T-helper 17 cell (primary cell): ENCODE measurements at places on chromosomes 11 and 22. TPM values are rescaled to one million over a fixed set of nuclear protein-coding genes. Genes with fewer than 3 reads are reported as not detected.

- H3K4me3 ChIP-seq = no peak overlapping the region
- no peak overlapping the region for H3K27ac ChIP-seq
- no peaks in the 10 kb centered on the region for H3K36me3 ChIP-seq
- peaks cover 48% of the 10 kb centered on the region for H3K27me3 ChIP-seq
Measured at GRCh38 chr11:57249384-57250319, 12.6 kb upstream of the APLNR start.

Gene KRTAP5-6
- not detected for total RNA-seq

Gene ACTN3
- 0.30 TPM for total RNA-seq

Gene TMPRSS6
- total RNA-seq = 0.92 TPM

DNA sequence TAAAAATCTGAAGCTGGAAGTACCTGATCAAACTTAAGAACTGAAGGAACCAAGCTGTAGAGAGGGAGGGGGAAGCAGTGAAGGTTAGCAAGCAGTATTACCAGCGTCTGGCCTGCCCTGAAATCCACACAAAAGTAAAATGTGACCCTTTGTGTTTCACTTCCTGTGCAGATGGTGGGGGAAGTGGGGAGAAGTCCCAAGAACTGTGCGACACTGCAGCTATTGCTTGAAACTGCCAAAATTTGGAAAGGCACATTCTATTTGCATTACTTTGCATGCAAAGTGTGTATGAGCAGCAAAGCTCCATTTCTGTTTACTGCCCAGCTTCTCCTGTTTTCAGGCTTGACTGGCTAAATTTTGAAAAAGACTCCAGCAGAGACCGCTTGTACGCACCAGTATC, 72.1 kb upstream of the BMAL1 start:
- no peaks in the 10 kb centered on the region for H3K36me3 ChIP-seq
- H3K27me3 ChIP-seq = no peaks in the 10 kb centered on the region
- DNase-seq = no peak
- H3K27ac ChIP-seq = peak overlapping the region; percentile 21
- H3K4me3 ChIP-seq = no peak overlapping the region

DNA sequence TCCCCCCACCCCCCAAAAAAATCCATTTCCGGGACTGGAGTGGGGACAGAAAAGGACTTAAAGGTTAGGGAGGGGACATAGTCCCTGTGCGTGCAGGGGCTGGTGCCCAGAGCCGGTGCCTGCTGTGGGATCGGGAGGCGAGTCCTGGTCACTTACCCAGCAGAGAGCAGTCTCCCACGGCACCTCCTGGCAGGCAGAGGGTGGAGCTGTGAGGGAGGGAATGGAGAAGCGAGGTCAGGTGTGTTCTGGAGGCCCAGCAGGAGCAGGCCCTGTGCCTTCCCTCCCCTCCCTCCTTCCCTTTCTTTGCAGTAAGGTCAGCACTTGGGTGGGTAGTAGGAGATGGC, 28.4 kb downstream of the SHANK3 start:
- H3K36me3 ChIP-seq = no peaks in the 10 kb centered on the region
- no peak overlapping the region for H3K4me3 ChIP-seq
- peaks cover 14% of the 10 kb centered on the region for H3K27me3 ChIP-seq
- no peak overlapping the region for H3K27ac ChIP-seq

DNA sequence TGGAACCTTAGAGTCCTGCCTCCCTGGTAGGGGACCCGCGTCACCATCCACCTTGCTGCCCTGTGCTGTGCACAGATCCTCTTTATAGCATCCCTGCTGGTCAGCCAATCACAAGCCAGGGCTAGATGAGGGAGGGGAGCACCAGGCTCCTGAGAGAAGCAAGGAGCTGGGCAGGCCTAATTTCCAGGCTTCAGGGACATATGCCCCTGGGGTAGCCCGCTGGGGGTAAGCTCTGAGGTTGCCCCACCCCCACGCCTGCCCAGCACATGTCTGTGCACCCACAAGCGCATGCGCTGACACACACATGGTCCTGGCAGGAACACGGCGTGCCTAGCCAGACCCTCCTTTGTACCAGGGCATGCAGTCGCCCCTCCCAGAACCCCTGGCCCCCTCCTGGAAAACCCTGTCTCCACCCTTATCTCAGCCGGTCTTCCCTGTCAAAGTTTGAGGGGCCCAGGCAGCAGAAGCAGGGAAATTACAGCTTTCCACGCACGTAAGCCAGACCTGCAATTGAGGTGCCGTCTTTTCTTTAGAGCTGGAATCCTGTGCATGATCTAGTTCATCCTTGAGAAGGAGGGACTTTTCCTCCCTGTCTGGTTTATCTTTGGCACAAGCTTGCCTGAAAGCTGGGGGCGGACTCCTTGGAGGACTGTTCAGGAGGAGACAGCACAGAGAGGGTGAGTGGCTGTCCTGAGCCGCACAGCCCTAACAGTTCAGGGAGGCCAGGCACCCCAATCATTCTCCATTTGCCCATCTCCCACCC, 2.1 kb downstream of the SSTR3 start:
- no peak for DNase-seq
- no peaks in the 10 kb centered on the region for H3K36me3 ChIP-seq
- no peak overlapping the region for H3K4me3 ChIP-seq

DNA sequence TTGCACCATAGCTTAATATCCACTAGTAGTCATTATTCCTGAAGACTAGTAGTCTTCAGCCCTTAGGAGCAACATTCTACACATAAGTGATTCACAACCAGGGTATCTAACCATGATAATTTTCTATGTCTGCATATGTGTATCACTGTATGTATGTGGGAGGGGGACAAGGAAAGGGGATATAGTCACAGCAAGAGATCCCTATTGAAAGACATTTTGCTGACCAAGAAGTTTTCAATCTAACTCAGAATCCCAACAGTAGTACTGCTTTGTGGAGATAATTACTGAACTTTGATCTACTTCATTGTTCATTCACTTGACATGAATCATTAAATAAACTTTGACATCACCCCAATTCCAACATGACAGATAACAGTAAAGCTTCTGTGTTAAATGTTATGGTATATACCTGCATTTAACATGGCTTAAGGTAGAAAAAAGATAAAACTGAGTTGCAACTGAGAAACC, 10.3 kb downstream of the PIK3C2A start:
- H3K36me3 ChIP-seq = peaks cover 2% of the 10 kb centered on the region
- no peak for DNase-seq
- H3K4me3 ChIP-seq = no peak overlapping the region
- H3K27me3 ChIP-seq = no peaks in the 10 kb centered on the region
- no peak overlapping the region for H3K27ac ChIP-seq

DNA sequence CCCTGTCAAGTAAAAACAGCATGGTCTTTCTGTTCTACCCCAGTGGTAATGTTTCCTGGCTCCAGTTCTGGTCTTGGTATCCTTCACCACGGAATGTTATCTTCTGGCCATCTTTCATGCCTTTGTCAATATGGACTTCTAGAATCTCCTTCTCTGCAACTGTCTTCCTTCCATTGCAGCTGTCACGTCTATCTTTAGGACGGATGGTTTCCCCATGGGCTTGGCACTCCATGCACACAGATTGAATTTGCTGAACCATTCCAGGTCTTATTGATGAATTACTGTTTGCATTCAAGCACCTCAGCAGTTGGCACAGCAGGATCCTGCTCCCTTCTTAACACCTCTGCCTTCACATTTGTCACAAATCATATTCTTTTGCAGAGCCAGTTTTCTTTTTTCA, 44.9 kb upstream of the SLC25A18 start:
- no peak for DNase-seq
- peaks cover 57% of the 10 kb centered on the region for H3K27me3 ChIP-seq
- H3K4me3 ChIP-seq = no peak overlapping the region
- H3K4me1 ChIP-seq = no peaks in the 10 kb centered on the region

- peaks cover 35% of the 10 kb centered on the region for H3K4me1 ChIP-seq
- H3K36me3 ChIP-seq = peaks cover 5% of the 10 kb centered on the region
- H3K27ac ChIP-seq = peak within 1 kb of the TSS; percentile 88
- H3K4me3 ChIP-seq = peak within 1 kb of the TSS; percentile 92
- peaks cover 5% of the 10 kb centered on the region for H3K27me3 ChIP-seq
- peak; percentile 33 for DNase-seq
Measured at GRCh38 chr11:45146072-45147016, at the start of gene PRDM11. PRDM11 (plus strand) TSS chr11:45146639; CDS start chr11:45181767, 35,128 bp downstream.

GRCh38 chr11:77519847-77520246, 46.0 kb upstream of the PAK1 start:
- DNase-seq = no peak
- H3K4me1 ChIP-seq = peaks cover 3% of the 10 kb centered on the region

DNA sequence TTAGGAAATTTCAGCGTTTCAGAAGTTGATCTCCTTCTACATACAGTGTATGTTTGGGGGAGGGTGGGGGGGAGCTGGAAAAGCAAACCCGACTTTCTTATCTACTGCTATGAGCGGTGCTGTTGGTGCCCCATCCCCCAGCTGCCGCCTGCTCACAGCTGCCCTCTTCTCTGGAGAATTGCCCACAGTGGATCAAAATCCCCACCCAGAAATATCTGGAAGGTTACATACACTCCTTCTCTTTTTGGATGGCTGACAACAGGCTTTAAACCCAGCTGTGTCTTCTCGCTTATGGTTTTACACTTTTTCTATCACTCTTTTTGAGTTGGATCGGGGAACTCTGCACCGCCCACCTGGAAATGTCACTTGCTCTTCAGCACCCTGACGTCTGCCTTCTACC, 56.4 kb downstream of the DHCR7 start:
- H3K4me1 ChIP-seq = no peaks in the 10 kb centered on the region
- peaks cover 15% of the 10 kb centered on the region for H3K27me3 ChIP-seq
- no peak for DNase-seq
- no peak overlapping the region for H3K4me3 ChIP-seq
- H3K27ac ChIP-seq = no peak overlapping the region

GRCh38 chr11:7651700-7652099, 21.6 kb downstream of the CYB5R2 start:
- H3K27me3 ChIP-seq = no peaks in the 10 kb centered on the region
- DNase-seq = no peak
- no peak overlapping the region for H3K4me3 ChIP-seq
- no peak overlapping the region for H3K27ac ChIP-seq
- H3K36me3 ChIP-seq = peaks cover 6% of the 10 kb centered on the region
- peaks cover 2% of the 10 kb centered on the region for H3K4me1 ChIP-seq

- H3K36me3 ChIP-seq = peaks cover 7% of the 10 kb centered on the region
- DNase-seq = no peak
- no peak overlapping the region for H3K4me3 ChIP-seq
- peaks cover 12% of the 10 kb centered on the region for H3K4me1 ChIP-seq
- H3K27ac ChIP-seq = no peak overlapping the region
- peaks cover 38% of the 10 kb centered on the region for H3K27me3 ChIP-seq
Measured at GRCh38 chr22:37553725-37554124, 6.6 kb upstream of the CDC42EP1 start.

- no peaks in the 10 kb centered on the region for H3K36me3 ChIP-seq
- DNase-seq = no peak
- peaks cover 32% of the 10 kb centered on the region for H3K27me3 ChIP-seq
- no peak overlapping the region for H3K27ac ChIP-seq
- peak overlapping the region; percentile 1 for H3K4me3 ChIP-seq
Measured at GRCh38 chr11:113562576-113562975, 87.4 kb upstream of the DRD2 start.

- no peaks in the 10 kb centered on the region for H3K36me3 ChIP-seq
- peak overlapping the region; percentile 78 for H3K27ac ChIP-seq
- peak overlapping the region; percentile 41 for H3K4me3 ChIP-seq
- no peak for DNase-seq
Measured at GRCh38 chr22:31625661-31626426, 36.2 kb downstream of the PISD start.

DNA sequence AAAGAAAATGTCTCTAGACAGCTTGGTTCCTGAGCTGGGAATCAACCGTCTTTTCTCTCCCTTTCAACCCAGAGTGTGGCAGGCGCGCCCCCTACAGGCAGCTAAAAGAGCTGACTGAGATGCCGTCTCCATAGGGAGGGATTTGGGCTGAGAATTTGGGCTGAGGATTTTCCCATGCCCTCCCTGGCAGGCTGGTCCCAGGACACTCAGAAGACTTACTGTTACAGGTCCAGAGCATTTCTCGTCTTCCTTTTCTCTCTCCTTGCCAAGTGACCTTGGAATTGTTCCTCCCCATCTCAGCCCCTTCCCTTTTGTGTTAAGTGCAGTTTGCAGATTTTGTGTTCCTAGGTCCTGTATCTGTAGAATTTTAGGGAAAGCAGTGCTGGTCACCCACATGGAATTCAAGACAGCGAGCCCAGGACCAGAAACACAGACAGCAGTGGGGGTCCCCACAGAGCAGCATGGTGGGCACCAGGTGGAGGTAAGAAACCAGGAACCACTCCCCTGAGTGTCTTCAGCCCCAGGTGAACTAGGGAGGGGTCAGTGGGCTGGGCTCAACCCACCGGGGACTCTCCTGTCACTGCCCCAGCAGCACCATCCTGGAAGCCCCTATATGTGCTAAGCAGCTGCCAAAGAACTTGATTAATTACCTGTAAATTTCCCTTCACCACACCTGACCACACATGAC, 9.9 kb upstream of the IGLL5 start:
- no peak overlapping the region for H3K4me3 ChIP-seq
- no peaks in the 10 kb centered on the region for H3K27me3 ChIP-seq
- H3K36me3 ChIP-seq = no peaks in the 10 kb centered on the region
- H3K4me1 ChIP-seq = peaks cover 4% of the 10 kb centered on the region
- DNase-seq = peak; percentile 74
- no peak overlapping the region for H3K27ac ChIP-seq

DNA sequence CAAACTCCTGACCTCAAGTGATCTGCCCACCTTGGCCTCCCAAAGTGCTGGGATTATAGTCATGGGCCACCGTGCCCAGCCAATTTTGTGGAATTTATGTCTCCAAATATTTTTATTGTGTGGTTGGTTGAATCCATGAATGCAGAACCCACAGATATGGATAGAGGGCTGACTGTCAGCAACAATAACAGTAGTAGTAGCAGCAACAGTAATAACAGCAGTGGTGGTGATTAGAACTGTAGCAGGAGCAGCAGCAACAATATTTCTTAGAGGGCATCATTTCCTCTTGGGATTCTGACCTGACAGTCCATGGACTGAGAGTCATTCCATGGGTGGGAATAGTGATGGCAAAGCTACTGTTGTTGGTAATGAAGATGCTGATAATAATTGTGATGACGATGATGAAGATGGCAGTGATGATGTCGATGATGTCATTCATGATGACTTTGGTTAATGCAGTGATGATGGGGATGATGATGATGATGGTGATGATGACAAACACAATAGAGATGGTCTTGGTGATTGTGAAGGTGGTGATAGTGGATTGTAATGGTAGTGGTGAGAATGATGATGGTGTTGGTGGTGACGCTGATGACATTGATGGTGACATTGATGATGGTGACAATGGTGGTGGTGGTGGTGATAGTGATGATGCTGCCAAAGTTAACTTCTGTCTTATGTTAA, 13.9 kb upstream of the CD82 start:
- peaks cover 2% of the 10 kb centered on the region for H3K4me1 ChIP-seq
- no peaks in the 10 kb centered on the region for H3K27me3 ChIP-seq
- H3K4me3 ChIP-seq = no peak overlapping the region

DNA sequence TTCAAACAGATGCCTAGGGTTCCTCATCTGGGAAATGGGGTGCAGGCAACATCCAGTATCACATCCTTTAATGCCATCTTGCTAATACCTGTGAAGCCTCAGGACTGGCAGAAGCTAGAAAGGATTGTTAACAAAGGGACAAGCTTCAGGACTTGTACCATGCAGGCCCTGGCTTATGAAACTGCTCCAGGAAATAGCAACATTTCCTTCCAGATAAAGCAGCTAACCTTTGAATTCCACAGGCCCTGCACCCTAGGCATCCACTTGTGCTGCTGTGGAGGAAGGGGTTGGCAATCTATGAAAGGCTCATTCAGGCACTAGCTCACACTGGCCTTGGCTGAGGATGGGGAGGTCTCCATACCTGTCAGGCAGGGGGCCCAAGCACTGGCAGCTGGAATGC, 87.2 kb downstream of the BTBD10 start:
- no peak for DNase-seq
- H3K4me3 ChIP-seq = no peak overlapping the region
- peaks cover 12% of the 10 kb centered on the region for H3K4me1 ChIP-seq
- peaks cover 15% of the 10 kb centered on the region for H3K36me3 ChIP-seq

Gene CHRM1
- not detected for total RNA-seq
